Ureter (tissue), 1 donor: ENCODE measurements at places on chromosomes 11 and 22. TPM values are rescaled to one million over a fixed set of nuclear protein-coding genes. Genes with fewer than 3 reads are reported as not detected.

The SCUBE1 gene
- 19.0 TPM for total RNA-seq

The MMP12 gene
- total RNA-seq: not detected

The OR6A2 gene
- 0.68 TPM for total RNA-seq

The DERL3 gene
- 11.4 TPM for total RNA-seq

The KRTAP5-7 gene
- 5.8 TPM for total RNA-seq

The GGTLC3 gene
- total RNA-seq: 0.57 TPM

The NCAM1 gene
- total RNA-seq: 26.7 TPM

The MS4A14 gene
- 1.5 TPM for total RNA-seq

The MYOD1 gene
- total RNA-seq: not detected

The OR8G1 gene
- not detected for total RNA-seq

The PAX6 gene
- not detected for total RNA-seq

The CCDC73 gene
- 0.26 TPM for total RNA-seq
